Calu3 (cell line): ENCODE measurements at places on chromosomes 11 and 22.

GRCh38 chr11:134622458-134622857 lies 210.4 kb upstream of the B3GAT1 start:
- no peak for DNase-seq

DNA sequence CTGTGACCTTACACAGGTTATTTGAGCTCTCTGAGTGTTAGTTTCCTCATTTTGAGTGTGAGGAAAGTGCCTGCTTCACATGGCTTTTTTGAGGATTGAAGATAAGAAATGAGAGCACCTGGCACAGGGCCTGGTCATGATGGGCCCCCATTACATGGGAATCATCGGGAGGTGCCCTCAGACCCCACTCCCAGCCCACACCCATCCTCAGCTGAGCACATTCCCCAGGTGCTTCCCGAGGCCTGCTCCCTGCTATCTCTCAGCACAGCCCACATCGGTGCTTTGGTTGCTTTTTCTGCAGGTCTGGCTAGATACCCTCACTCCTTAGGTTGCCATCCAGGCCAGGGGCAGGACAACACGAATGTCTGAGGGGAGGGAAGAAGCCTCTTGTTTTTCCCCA lies 16.6 kb downstream of the DGAT2 start:
- DNase-seq: no peak

- DNase-seq: no peak
Observed at GRCh38 chr22:44550711-44551491, 52.9 kb upstream of the RTL6 start.

GRCh38 chr11:106668147-106668546 lies 350.1 kb downstream of the GUCY1A2 start:
- DNase-seq: no peak

DNA sequence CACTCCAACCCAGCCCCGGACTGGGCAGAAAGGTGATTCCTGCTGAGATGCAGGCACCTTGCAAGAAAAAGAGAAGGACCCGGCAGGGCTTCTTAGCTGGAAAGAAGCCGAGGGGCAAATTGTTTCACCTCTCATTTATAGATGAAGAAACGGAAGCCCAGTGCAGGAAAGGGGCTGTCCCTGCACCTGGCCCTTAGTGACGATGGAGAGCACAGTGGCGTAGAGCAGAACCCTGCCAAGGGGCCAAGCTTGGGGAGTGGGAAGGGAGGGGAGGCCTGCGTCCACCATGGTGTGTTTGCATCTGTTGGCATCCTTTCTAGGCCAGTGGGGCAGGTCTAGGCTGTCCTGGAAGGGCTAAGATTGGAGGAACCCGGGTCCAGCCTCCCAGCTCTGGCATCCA lies 7.8 kb upstream of the MS4A15 start:
- no peak for DNase-seq

- no peak for DNase-seq
Observed at GRCh38 chr11:115896084-115896483, 391.9 kb upstream of the CADM1 start.

- DNase-seq: no peak
Observed at GRCh38 chr11:64164392-64165312, 1.3 kb downstream of the MACROD1 start.

DNA sequence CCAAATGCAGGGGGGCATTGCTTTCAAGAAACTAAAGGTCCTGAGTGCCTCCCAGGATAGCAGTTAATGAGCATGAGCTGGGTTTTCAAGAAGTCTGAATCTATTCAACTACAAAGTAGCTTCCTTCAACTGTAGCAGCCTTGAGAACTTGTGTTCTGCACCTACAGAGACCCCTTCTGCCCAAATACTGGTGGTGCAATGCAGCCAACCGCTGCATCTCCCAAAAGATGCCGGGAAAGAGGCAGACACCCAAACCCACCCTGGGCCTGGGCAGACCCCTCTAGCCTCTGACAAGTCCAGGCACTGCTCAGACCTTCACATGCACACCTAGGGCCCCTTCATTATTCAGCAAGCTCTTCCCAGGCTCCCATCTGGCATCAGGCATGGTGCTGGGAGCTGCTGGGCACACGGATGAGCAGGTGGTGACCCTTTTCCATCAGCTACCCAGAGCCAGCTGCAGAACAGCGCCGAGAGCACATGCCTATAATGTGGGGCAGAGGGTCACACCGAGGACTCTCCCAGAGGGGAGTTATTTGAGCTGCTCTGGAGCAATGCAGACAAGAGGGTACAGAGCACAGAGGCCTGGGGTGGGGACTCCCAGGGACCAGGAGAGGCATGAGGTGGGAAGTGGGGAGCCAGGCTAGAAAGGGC lies 44.9 kb upstream of the ETS1 start:
- peak; percentile 39 for DNase-seq

DNA sequence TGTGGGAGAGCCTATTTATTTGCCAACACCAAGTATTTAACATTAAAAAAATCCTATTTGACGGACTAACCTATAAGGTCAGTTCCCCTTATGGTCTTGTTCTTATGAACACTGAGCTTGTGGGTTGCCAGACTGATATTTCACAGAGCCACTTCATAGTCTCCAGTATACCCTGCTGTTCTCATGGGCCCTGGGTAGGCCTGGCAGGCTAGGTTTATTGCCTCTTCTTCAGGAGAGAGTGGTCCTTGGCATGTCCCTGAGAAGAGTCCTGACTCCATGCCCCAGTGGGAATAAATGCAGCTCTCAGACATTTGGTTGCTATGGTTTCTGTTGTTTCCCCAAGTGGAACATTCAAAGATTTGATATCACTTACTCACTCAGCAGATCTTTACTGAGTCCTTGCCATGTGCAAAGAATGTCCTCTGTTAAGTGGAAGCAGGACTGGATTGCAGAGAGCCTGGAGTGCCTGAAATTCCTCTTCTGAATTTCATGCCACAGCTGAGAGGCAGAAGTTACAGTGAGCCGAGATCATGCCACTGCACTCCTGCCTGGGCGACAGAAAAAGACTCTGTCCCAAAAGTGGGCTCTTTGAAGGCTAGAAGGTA lies 15.7 kb downstream of the SLC5A1 start:
- no peak for DNase-seq

GRCh38 chr11:77249427-77249826 lies 52.1 kb downstream of the GDPD4 start:
- no peak for DNase-seq
